Activated CD8-positive, alpha-beta memory T cell treated with anti-CD3 and anti-CD28 coated beads, Interleukin-2, amount 10 ng/mL, durations not matched to agents 7 days and 5 days (primary cell): ENCODE measurements at places on chromosomes 4 and X. TPM values are rescaled to one million over a fixed set of nuclear protein-coding genes. Genes with fewer than 3 reads are reported as not detected.

DNA sequence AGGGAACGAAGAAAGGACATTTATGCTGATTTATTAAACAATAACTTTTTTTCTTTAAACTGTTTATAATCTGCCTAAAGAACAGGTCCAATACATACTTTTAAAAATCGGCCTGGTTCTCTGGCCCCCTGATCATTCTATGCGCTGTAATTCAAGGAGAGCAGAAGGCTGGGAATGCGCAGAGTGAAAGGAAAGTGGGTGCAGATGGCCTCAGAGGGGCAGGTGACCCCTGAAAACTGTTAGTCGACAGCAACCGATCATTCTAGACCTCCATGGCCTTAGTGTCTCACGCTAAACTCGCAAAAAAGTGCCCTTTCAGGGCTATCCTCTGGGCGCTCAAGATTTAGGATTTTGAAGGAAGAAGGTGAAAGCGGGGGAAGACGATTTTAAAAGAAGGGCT, 2.2 kb downstream of the PDE5A start:
- peak overlapping the region; percentile 66 for H3K4me3 ChIP-seq
- peaks cover 17% of the 10 kb centered on the region for H3K4me1 ChIP-seq
- no peak for DNase-seq
- H3K36me3 ChIP-seq, result no peaks in the 10 kb centered on the region
- H3K27me3 ChIP-seq, result peaks cover 36% of the 10 kb centered on the region

GRCh38 chrX:39196192-39197102, 395.2 kb downstream of the MID1IP1 start:
- DNase-seq, result peak; percentile 82
- H3K4me1 ChIP-seq, result peaks cover 53% of the 10 kb centered on the region
- H3K27ac ChIP-seq, result peak overlapping the region; percentile 83

GRCh38 chr4:174425669-174426068, 96.6 kb downstream of the HPGD start:
- no peak overlapping the region for H3K4me3 ChIP-seq
- peaks cover 8% of the 10 kb centered on the region for H3K4me1 ChIP-seq
- no peak overlapping the region for H3K27ac ChIP-seq
- H3K36me3 ChIP-seq, result no peaks in the 10 kb centered on the region
- H3K27me3 ChIP-seq, result peaks cover 5% of the 10 kb centered on the region
- DNase-seq, result no peak

GRCh38 chr4:88003261-88003660, 4.2 kb upstream of the PKD2 start:
- no peaks in the 10 kb centered on the region for H3K36me3 ChIP-seq
- DNase-seq, result no peak
- peaks cover 4% of the 10 kb centered on the region for H3K4me1 ChIP-seq
- H3K27me3 ChIP-seq, result peaks cover 41% of the 10 kb centered on the region
- H3K4me3 ChIP-seq, result no peak overlapping the region
- no peak overlapping the region for H3K27ac ChIP-seq

GRCh38 chr4:140888054-140888453, 131.9 kb upstream of the TBC1D9 start:
- H3K4me1 ChIP-seq, result no peaks in the 10 kb centered on the region
- H3K36me3 ChIP-seq, result no peaks in the 10 kb centered on the region
- no peak overlapping the region for H3K27ac ChIP-seq
- H3K27me3 ChIP-seq, result peaks cover 8% of the 10 kb centered on the region
- H3K4me3 ChIP-seq, result no peak overlapping the region

- no peaks in the 10 kb centered on the region for H3K4me1 ChIP-seq
- H3K36me3 ChIP-seq, result no peaks in the 10 kb centered on the region
These were observed 118.8 kb downstream of the MID1 start for GRCh38 chrX:10501611-10502010.

GRCh38 chr4:56450342-56450741, 14.3 kb downstream of the PAICS start:
- H3K27me3 ChIP-seq, result no peaks in the 10 kb centered on the region
- H3K27ac ChIP-seq, result no peak overlapping the region
- peaks cover 15% of the 10 kb centered on the region for H3K4me1 ChIP-seq
- H3K4me3 ChIP-seq, result no peak overlapping the region
- no peak for DNase-seq

GRCh38 chr4:25835384-25835783, 27.4 kb downstream of the SEL1L3 start:
- DNase-seq, result no peak
- H3K4me1 ChIP-seq, result peaks cover 3% of the 10 kb centered on the region
- peaks cover 49% of the 10 kb centered on the region for H3K36me3 ChIP-seq
- no peak overlapping the region for H3K27ac ChIP-seq
- no peaks in the 10 kb centered on the region for H3K27me3 ChIP-seq

DNA sequence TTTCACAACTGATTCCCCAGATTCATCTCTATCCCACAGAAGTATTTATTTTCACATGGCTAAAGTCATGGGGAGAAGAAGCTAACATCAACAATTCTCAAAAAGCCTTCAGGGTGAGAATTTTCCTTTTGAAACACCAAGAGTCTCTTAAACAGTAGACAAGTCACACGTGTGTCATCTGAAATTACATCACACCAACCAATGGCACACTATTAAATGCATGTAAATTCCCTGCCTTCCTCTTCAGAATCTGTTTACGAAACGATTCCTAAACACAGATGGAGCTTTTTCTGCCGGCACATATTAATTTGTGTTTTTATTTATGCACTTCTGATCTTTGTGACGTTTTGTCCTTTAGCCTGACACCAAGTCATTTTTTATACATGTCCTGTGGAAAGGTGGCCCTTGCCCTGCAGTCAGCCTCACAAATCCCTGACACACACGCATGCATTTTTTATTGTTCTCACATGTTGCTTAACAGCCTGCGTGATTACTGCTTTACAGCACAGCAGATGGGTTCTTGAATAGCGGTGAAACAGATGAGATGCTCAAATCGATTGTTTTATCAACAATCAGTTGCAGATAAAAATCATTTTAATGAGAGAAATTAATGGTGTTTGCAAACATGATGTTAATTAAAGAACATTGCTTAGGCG, 735.9 kb upstream of the TENM3 start:
- no peak overlapping the region for H3K4me3 ChIP-seq
- no peak overlapping the region for H3K27ac ChIP-seq
- H3K36me3 ChIP-seq, result no peaks in the 10 kb centered on the region
- no peaks in the 10 kb centered on the region for H3K27me3 ChIP-seq
- H3K4me1 ChIP-seq, result no peaks in the 10 kb centered on the region

DNA sequence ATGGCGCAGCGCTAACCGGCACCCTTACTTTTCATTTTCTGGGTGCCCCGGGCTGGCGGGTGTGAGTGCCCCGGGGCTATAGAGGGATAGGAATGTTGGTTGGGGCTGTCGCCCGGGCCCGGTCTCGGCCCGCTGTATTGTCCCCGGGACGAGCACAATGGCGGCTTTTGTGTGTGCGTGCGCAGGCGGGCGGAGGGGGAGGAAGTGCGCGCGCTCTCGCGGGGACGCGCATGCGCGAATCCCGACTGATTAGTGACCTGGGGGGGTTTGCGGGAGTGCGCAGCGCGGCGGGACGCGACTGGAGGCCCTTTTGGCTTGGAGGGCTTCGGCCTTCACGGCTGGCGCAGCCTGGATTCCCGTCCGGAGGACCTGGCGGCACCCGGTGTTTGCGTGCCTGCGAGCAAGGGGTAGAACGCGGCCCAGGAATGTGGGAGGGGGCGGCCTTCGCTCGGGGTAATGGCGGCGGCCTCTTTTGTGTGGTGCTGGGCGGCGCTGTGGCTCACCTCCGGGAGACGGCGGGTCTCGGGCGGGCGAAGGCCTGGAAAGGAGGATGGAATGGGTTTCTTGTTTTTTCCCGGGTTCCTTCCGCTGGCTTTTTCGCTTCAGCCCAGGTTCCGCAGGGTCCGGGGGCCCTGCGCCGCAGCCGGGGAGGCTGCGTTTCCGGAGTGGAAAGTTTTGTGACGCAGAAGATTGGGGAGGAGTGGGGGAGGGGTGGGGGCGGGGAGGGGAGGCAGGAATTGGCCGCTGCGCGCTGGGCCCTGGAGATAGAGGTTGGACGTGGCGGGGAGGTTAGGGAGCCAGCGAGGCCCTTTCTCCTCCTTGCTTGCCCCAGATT, 618 bp downstream of the DDX3X start:
- no peaks in the 10 kb centered on the region for H3K27me3 ChIP-seq
- peaks cover 26% of the 10 kb centered on the region for H3K4me1 ChIP-seq
- peak overlapping the region; percentile 100 for H3K27ac ChIP-seq
- peak overlapping the region; percentile 90 for H3K4me3 ChIP-seq
- peak; percentile 86 for DNase-seq

- peaks cover 8% of the 10 kb centered on the region for H3K4me1 ChIP-seq
- no peak overlapping the region for H3K27ac ChIP-seq
- H3K27me3 ChIP-seq, result no peaks in the 10 kb centered on the region
- peaks cover 11% of the 10 kb centered on the region for H3K36me3 ChIP-seq
- no peak for DNase-seq
- H3K4me3 ChIP-seq, result no peak overlapping the region
These were observed 109.4 kb upstream of the FAM9C start for GRCh38 chrX:13153796-13154195.

GRCh38 chr4:30753316-30753715, 33.1 kb downstream of the PCDH7 start:
- no peak overlapping the region for H3K4me3 ChIP-seq
- no peaks in the 10 kb centered on the region for H3K27me3 ChIP-seq
- no peaks in the 10 kb centered on the region for H3K36me3 ChIP-seq
- H3K4me1 ChIP-seq, result no peaks in the 10 kb centered on the region
- no peak for DNase-seq

DNA sequence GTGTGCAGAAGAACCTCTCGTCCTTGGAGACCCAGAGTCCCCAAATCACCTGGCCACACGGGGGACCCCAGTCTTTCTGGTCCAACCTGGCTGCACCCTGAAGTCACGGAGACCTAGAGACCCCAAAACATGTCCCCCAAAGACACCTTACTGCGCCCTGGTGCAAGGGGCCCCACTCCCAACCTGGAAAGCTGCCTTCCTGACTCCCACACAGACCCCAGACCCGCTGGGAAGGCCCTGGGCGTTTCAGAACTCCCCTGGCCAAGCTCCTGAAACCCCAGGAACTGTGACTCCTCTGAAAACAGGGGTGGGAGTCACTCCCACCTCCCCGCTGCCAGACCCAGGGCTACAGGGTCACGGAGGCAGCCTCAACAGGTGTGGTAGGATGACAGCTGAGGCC, 12.7 kb upstream of the SHOX start:
- H3K27me3 ChIP-seq, result peaks cover 24% of the 10 kb centered on the region
- no peak overlapping the region for H3K27ac ChIP-seq
- no peaks in the 10 kb centered on the region for H3K4me1 ChIP-seq
- peaks cover 4% of the 10 kb centered on the region for H3K36me3 ChIP-seq
- no peak overlapping the region for H3K4me3 ChIP-seq

- no peaks in the 10 kb centered on the region for H3K27me3 ChIP-seq
- H3K27ac ChIP-seq, result no peak overlapping the region
- H3K4me1 ChIP-seq, result no peaks in the 10 kb centered on the region
- DNase-seq, result no peak
- no peaks in the 10 kb centered on the region for H3K36me3 ChIP-seq
These were observed 456.8 kb upstream of the AMOT start for GRCh38 chrX:113297437-113297836.

- no peaks in the 10 kb centered on the region for H3K36me3 ChIP-seq
- H3K27me3 ChIP-seq, result no peaks in the 10 kb centered on the region
- H3K4me3 ChIP-seq, result no peak overlapping the region
- no peak overlapping the region for H3K27ac ChIP-seq
- no peaks in the 10 kb centered on the region for H3K4me1 ChIP-seq
These were observed 33.3 kb upstream of the FAM47C start for GRCh38 chrX:36974911-36975310.

DNA sequence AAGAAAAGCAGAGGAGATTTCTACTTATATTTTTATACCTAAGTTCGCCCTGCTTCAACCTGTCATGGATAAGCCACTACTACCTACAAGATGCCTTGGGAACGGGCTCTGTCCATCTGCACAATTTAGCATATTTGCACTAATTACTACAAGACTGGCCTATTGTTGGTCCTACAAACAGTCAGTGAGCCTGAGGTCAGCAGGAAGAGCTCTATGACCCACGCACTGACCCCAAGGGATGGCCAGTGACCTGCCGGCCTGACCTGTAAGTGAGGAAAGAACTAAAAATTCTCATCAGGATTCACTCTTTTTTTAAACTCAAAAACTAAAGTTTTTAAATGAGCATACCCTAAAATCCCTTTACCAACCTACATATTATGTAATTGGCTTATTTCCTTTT, 142.0 kb downstream of the COL25A1 start:
- no peak overlapping the region for H3K4me3 ChIP-seq
- H3K36me3 ChIP-seq, result no peaks in the 10 kb centered on the region
- H3K27ac ChIP-seq, result no peak overlapping the region
- no peak for DNase-seq
- H3K4me1 ChIP-seq, result no peaks in the 10 kb centered on the region

GRCh38 chr4:75101906-75102786, 169.2 kb downstream of the PARM1 start:
- H3K36me3 ChIP-seq, result no peaks in the 10 kb centered on the region
- no peak overlapping the region for H3K4me3 ChIP-seq
- no peak overlapping the region for H3K27ac ChIP-seq
- no peaks in the 10 kb centered on the region for H3K27me3 ChIP-seq
- no peak for DNase-seq
- no peaks in the 10 kb centered on the region for H3K4me1 ChIP-seq

DNA sequence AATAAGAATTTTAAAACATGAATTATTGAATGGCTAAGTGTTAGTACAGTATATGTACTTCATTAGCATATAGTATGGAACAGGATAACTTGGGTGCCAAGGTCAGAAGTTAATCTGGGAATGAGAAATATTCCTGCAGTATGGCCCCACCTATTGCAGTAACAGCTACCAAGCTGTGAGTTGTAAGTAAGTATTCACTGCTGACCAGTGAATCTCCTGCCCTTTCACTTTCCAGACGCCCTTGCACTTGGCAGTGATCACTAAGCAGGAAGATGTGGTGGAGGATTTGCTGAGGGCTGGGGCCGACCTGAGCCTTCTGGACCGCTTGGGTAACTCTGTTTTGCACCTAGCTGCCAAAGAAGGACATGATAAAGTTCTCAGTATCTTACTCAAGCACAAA, 105.1 kb downstream of the NFKB1 start:
- H3K4me3 ChIP-seq, result no peak overlapping the region
- peaks cover 63% of the 10 kb centered on the region for H3K4me1 ChIP-seq
- H3K27ac ChIP-seq, result no peak overlapping the region

- H3K27me3 ChIP-seq, result no peaks in the 10 kb centered on the region
- H3K27ac ChIP-seq, result no peak overlapping the region
- DNase-seq, result no peak
- H3K4me3 ChIP-seq, result no peak overlapping the region
These were observed 6.7 kb upstream of the EIF4E start for GRCh38 chr4:98935633-98936032.

- H3K36me3 ChIP-seq, result no peaks in the 10 kb centered on the region
- H3K27ac ChIP-seq, result no peak overlapping the region
- no peaks in the 10 kb centered on the region for H3K4me1 ChIP-seq
- no peak for DNase-seq
These were observed 290.2 kb downstream of the ZNF674 start for GRCh38 chrX:46255046-46255445.

GRCh38 chrX:40863671-40864070, 128.3 kb upstream of the MED14 start:
- no peaks in the 10 kb centered on the region for H3K4me1 ChIP-seq
- DNase-seq, result no peak

Gene HELT
- total RNA-seq, result not detected

Gene MEPE
- total RNA-seq, result not detected

Gene MGAT4D
- total RNA-seq, result not detected

Gene CT45A10
- not detected for total RNA-seq

Gene CRMP1
- total RNA-seq, result 0.16 TPM

Gene APLN
- 0.15 TPM for total RNA-seq

Gene SPATA18
- total RNA-seq, result 0.53 TPM

Gene SUV39H1
- total RNA-seq, result 40.1 TPM

Gene ARHGAP24
- not detected for total RNA-seq

Gene LEF1
- 30.6 TPM for total RNA-seq
